NCI-H187 (cell line): ENCODE measurements at places on chromosomes 13 and 19.

- no peak for DNase-seq
Measured at GRCh38 chr13:69580255-69580654, 527.4 kb upstream of the ATXN8OS start.

DNA sequence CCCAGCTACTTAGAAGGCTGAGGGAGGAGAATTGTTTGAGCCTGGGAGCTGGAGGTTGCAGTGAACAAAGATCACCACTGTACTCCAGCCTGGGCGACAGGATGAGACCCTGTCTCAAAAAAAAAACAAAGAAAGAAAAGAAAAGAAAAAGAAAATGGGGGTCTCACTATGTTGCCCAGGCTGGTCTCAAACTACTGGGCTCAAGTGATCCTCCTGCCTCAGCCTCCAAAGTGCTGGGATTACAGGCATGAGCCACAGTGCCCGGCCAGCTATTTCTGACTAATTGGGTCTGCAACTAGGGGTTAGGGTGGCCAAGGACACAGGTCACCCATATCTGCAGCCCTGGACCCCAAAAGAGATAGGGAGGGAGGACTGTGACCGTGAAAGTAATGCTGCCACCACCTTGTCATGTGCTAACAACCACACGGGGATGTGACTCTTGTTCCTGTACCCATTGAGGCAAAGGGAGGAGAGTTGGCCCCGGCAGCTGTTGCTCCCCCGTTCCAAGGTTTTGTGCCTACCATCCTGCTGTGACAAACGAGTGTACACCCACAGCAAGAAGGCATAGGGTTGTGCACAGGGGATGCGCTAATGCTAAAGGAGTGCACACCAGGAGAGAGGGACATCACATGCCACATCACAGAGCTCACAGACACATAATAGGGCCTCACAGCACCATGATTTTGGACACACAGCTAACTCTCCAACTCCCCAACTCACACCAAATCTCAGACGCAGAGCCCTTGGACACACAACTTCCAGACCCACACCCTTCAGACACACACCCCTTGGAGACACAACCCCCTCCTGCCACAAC lies 619 bp downstream of the MEF2B start:
- no peak for DNase-seq

- no peak for DNase-seq
Measured at GRCh38 chr13:31172535-31172934, 10.8 kb upstream of the HSPH1 start.

DNA sequence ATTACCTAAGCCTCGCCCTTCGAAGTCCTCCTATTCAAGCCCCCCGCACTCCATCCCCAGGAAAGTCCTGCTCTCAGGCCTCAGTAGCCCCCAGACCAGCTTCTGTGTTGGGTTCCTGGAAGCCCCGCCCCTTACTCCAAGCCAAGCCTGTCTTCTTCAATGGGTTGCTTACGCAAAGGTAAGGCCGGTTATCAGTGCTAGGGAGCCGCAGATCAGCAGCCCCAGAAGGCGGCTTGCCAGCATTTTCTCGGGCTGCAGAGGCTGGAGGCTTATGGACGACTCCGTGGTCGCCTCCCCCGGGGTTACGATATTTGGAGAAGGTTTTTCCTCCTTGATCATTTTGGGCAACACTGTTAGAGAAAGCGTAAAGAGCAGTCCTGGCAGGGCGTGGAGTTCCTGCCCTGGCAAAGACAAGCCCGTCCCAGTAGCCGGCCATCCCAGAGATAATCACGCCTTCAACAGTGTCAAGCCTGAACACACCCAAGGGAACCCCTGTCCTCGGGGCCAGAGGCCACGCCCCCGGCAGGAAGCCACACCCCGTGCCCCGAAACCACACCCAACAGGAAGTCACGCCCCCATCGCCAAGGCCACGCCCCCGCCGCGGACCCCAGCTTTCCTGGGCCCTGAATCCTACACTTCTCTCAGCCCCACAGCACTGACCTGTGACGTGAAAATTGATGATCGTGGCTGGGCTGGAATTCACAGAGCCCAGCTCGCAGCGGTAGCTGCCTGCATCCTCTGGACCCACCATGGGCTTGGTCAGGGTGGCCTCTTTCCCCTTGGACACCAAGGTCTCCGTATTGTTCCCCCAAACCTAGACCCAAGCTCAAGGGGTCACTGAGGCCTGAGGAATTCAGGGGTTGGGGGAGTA lies 954 bp upstream of the RASIP1 start:
- no peak for DNase-seq

DNA sequence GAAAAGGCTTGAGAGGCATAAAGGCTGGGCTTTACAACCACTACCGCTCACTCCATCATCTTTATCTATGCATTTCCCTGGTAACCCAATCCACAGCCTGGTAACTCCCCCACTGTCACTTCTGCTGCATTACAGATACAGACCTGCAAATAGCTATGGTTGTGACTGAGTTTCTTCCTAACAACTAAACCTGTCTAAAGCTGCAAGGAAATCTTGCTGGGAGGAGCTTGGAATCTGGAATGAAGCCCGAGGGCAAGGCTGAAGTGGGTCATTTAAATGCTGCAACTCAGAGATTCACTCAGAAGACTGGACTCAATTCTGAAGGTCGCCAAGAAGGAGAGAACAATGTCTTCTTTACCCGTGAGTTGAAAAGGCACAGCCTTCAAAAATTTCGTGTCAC lies at the start of gene LGALS13:
TSS of gene LGALS13 (plus strand) at position 301 of the 400 bp plus-strand sequence. CDS start at position 346, 45 bp downstream.
- no peak for DNase-seq
